ENCODE measurements at places on chromosomes 7 and 10.

DNA sequence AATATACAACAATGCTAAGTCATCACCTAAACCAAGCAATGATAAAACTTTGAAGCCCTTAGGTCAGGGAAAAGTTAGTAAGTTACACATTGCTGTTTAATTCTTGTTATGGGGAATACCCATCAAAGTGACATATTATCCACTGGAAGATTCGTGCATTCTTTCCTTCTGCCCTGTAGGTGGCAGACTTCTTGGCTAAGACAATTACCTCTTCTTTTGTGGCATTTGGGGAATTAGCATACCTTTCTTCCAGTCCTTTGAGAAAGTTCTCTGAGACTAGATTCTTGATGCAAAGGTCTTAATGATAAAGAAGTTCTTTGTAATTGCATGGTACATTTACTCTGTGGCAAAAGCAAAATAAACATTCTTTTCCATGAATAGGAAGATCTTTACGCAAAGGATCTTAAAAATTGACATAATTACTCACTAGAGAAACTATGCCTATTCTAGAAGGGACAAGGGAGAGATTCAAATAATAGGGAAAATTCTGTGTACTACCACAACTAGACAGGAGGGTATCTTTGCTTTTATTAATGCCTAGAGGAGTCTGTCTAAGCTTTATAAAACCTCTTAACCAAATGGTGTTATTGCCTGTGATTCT is 395.9 kb downstream of the GRM8 start:
- no peak for DNase-seq

- no peak for DNase-seq
Measured at GRCh38 chr10:79239275-79239779, 107.9 kb upstream of the PPIF start.

GRCh38 chr10:36446881-36447280 is 678.5 kb upstream of the ANKRD30A start:
- DNase-seq, result no peak

- DNase-seq, result no peak
Measured at GRCh38 chr7:34281260-34281659, 375.9 kb downstream of the BMPER start.

GRCh38 chr7:82275342-82275741 is 168.2 kb downstream of the CACNA2D1 start:
- no peak for DNase-seq

- DNase-seq, result no peak
Measured at GRCh38 chr7:44373418-44373740, 48.0 kb upstream of the CAMK2B start.

GRCh38 chr7:52620849-52621248 is 414.6 kb upstream of the POM121L12 start:
- no peak for DNase-seq

DNA sequence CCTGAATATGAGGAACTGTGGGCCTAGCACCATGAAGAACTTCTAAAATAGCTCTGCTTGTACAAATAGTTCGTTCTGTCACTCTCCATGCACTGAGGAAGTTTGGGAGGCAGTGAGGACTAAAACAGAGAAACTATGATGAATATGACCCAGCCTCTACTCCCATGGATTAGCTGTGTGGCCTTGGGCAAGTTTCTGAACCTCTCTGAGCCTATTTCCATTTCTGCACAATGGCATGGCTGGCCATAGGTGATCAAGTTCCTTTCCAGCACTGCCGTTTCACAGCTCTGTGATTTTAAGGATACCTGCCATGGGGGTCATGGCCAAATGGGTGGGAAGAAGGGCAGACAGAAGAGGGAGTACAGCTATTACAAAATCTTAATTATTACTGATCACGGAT is 57.6 kb downstream of the SORBS1 start:
- no peak for DNase-seq

- no peak for DNase-seq
Measured at GRCh38 chr10:97676770-97677581, 10.1 kb downstream of the AVPI1 start.

DNA sequence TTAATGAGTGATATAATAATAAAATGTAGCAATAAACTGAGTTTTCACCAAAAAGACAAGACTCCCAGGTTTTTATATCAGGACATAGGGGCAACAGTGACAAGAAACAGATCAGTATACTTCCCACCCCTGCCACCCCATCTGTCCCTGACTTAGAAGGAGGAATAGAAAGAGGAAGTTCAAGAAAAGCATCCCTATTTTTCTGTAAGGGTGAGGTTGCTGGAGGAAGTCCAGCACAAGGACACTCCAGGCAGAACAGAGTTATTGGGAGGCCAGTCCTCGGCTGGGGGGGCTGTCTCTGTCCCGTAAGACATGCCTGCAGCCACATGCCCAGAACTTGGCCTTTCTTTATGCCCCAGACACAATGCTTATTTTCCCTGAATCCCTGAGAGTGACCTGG is 16.5 kb upstream of the TLX1 start:
- DNase-seq, result no peak

- no peak for DNase-seq
Measured at GRCh38 chr7:31368620-31369019, 28.1 kb upstream of the NEUROD6 start.

DNA sequence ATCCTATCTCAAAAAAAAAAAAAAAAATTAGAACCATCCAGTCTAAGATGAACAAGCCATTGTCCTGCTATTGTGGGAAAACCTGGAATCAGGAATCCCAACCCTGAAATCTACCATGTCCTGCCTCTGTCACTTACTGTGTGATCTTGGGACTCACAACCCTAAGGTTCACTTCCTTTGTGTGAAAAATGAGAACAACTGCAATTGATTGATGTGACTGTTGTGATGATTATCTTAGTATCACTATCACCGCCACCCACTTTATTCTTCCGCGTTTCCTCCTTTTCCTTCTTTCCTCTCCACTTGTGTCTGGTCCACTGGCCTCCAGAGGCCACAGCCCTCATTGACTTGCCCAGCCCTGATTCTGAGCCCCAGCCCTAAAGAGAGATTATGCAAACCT is 12.6 kb upstream of the PRTFDC1 start:
- no peak for DNase-seq
